ENCODE measurements at places on chromosomes 4 and X.

GRCh38 chr4:111228874-111229273, 606.0 kb upstream of the PITX2 start:
- DNase-seq = no peak

DNA sequence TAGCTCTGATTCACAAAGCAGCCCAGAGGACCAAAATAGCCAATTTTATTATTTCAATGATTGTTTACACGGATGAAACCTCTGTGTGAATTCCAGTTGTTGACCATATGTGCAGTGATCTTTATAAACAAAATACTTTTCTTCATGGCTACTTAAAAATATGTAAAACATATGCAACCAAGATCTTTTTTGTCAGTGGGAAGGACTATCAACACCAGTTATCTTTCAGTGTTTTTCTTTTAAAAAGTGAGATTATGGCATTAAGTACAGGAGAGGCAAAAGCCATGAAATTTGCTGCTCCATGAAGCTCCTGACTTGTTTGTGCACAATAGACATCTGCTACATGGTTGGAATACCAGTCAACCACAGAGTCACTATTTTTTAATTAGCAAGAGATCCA, 184.4 kb downstream of the DKK2 start:
- DNase-seq = no peak

DNA sequence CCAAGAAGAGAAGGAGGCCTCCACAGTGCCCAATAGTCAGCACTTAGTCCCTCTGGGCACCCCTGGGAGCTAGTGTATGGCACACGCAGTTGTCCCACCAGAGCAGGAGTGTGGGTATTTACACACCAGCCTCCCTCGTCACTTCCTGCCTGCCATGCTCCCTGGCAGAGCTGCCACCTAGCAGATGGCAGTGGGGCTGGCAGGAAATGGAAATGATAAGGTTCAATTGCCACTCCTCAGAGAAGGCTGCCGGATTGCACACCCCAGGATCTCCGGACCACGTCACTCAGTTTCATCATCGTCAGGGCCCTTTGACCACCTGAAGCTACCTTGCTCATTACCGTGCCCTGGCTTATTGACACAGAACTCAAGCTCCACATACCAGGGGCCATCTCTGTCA, 173.3 kb upstream of the PSAPL1 start:
- DNase-seq = no peak

DNA sequence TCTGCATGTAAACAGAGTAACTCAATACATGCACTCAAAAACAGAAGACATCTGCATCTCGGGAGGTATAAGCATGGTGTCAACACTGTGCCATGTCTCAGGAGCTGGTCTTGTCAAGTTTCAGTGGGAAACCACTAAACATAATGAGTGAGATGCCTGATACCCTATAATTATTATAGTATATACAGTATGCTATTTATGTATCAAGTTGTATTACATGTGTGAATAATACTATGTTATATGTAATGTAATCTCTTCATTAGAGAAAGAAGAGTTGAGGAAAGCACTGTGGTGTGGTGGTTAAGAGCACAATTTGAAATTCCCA, 2.5 kb downstream of the PPBP start:
- DNase-seq = no peak

DNA sequence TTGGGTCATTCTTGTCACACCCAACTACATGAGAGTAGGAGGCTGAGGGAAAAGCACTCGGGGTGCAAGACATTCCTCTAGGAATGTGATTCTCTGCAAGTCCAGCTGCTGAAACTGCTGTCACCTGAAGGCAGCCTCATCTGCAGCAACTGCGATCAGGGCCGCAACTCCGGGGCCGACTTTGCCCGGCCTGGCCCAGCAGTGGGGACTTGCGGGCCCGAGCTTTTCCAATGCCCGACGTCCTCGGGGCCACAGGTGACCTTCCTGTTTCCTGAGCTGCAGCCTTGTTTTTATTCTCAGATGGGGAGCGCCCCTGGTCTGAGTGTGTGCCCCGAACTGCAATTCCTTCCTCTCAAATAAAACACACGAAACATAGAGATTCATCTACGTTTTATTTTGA, 104.7 kb upstream of the NKX1-1 start:
- DNase-seq = no peak

DNA sequence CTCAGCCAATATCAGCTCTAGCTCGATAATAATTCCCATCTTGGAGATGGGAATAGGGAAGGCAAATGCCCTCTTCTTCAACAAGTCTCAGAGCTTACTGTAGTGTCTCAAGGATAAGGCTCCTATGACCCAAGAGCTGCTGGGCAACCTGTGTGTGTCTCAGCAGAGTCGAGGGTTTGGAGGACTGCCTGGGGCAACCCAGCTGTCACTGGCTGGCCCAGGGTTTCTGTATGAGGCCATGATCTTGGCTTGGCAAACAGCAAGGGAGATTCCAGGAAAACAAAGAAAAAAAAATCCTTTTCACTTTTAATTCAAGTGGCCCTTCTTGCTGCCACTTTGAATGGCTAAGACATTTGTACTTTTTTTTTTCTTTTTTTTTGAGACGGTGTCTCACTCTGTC, 34.4 kb downstream of the TMSB4X start:
- no peak for DNase-seq

- DNase-seq = no peak
These were observed 59.3 kb upstream of the HPSE start for GRCh38 chr4:83393908-83394307.

DNA sequence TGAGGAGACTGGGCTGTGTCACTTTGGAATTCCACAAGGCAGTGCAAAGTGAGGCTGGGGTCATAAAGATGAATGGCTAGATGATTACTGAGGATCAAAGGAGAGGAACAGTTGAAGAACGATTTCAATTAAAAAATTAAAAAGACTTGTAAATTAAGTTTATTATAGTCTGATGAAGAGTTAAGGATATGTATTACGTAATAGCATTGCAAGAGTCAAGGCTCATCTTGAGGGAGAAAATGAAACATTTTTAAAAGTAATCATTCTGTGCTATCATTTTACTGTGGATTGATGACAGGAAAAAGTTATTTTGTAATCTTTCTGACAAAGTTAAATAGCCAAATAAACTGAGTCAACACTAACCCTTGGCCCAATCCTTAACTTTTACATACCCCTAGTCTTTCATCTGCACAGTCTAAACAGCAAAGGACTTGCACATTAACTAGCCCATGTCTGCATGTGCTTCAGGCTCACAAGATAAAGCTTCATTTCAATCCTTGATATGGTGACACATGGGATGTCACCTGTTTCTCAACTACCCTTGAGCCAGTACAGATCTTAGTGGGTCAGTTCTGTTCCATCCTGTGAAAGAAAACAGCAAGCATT, 465.5 kb upstream of the CTSO start:
- no peak for DNase-seq

GRCh38 chr4:56959100-56959499, 18.3 kb downstream of the NOA1 start:
- no peak for DNase-seq

DNA sequence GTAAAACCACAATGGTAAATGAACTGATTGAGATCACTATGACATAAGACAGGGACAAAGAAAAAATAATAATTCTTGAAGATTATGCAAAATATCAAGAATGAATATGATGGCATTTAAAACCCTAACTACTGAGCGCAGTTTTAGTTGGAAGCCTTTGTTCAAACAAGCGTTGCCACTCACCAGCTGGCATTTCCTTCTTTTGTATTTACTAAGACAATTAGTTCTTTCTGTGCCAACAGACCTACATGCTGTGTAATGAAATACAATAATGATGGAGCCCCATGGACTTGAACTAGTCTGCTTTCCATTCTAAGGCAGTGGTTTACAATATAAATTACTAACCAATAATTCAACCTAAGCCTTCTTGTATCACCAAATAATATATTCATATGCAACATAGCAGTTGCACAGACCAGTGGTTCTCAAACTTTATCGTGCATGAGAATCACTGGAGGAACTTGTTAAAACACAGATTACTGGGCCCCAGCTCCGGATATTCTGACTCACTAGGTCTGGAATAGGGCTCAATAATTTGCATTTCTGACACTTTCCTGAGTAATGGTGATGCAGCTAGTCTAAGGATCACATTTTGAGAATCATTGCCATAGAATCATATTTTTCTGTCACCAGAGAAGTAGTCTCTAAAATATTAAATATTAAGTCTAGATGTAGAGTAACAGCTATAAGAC, 196.4 kb upstream of the MAGEB18 start:
- no peak for DNase-seq

DNA sequence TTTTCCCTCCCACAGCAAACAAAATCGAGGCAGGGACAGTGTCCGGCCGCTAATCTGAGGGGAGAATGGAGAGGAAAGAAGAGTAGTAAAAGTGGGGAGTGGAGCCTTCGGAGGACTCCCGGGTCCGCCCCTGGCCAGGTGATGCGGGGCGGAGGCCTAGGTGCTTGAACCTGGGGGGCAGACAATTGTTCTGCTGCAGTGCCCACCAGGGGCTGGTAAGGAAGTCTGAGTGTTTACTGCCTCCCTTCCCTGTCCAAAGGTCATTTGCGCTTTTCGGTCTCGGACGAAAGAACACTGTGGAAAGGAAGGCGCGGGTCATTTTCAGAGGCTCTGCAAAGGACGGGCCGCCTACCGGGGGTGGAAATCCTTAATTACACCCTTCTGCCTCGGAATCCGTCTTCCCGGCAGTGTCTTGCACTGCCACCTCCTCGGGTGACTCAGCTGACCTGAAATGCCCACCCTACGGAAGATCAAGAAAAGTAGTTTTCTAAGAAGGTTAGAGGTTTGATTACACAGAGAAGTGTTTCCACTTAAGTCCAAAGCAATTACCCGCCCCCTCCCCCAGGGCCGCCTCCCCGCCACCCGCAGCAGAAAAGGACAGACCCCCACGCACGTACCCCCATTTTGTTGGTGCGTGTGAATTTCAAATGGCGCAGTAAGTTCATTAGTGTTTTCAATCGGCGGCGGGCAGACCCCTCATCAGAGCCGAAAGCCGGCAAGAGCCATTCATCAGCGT, 99.9 kb upstream of the TENM3 start:
- no peak for DNase-seq

- DNase-seq = no peak
These were observed 1037.0 kb upstream of the SLIT2 start for GRCh38 chr4:19214591-19215186.

GRCh38 chr4:8762951-8763735, 108.5 kb downstream of the HMX1 start:
- no peak for DNase-seq

DNA sequence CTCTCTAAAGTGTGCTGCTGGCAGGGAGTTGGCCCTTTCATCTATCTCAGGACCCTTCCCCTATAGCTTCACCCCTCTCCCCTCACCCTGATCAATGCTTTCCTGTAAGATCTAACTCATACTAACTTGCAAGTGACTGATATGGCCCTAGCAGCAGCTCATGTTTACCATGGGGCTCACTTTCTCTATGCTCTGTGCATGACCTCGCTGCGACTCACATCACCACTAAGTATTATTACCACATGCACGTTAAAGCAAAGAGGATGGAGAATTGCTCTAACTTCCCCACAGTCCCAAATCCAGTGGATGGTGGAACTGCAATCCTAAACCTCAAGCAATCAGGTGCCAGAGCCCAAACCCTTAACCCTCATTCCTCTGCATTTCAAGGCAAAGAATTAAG, 626.6 kb downstream of the MID1IP1 start:
- no peak for DNase-seq

DNA sequence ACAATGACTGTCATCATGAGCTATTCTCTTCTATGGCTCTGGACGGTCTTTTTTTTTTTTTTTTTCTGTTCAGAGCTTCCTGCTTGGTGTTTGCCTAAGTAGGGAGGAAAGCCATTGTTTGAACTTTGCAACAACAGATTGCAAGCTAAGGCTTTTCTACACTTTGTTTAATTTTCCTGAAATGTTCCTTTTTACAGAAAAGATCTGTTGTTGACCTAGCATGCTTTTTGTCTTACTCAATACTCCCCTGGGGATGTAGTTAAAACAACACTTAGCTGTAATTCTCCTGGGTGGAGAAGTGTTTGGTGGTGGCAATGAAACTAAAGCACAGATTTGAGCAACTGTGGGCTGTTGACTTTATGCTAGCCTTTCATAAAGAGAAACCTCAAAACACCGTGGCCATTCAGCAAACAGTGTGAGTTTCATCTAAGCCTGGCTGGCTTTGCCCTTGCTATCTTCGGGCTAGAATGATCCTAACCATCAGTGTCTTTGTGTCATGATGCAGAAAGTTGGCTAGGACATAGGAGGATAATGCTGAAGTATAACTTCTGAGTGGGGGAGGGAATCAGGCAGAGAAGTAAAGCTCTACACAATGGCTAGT, 110.5 kb downstream of the ANXA3 start:
- DNase-seq = no peak

DNA sequence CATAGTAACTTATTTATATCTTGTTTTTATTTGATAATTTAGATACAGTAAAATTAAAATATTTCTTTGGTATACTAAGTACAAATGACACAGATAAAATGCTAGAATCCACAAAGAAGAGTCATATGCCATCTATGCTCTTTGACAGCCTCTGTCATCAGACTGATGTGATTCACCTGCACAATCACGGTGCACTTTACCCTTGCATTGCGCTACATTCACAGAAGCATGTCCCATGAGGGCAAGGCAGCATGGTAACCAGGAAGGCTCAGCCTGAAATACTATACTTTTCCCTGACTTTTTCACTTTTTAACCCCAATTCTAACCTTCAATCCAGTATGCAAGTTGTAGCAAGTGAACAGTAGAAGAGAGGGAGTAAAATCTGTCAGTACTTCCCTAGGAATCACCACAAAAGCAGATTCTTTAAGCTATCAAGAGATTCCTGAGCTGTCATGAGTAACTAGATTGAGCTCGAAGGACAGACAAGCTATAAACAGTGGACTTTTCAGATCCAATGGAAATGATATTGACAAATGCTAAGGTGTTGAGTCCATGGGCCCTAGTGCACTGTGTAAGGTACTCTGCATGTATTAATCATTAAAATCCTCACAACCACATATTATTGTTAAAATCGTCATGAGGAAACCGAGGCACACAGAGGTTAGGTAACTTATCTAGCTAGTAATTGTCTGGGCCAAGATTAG, 14.2 kb downstream of the SEC24D start:
- DNase-seq = no peak

- no peak for DNase-seq
These were observed 41.0 kb upstream of the SH3RF1 start for GRCh38 chr4:169311643-169312365.

DNA sequence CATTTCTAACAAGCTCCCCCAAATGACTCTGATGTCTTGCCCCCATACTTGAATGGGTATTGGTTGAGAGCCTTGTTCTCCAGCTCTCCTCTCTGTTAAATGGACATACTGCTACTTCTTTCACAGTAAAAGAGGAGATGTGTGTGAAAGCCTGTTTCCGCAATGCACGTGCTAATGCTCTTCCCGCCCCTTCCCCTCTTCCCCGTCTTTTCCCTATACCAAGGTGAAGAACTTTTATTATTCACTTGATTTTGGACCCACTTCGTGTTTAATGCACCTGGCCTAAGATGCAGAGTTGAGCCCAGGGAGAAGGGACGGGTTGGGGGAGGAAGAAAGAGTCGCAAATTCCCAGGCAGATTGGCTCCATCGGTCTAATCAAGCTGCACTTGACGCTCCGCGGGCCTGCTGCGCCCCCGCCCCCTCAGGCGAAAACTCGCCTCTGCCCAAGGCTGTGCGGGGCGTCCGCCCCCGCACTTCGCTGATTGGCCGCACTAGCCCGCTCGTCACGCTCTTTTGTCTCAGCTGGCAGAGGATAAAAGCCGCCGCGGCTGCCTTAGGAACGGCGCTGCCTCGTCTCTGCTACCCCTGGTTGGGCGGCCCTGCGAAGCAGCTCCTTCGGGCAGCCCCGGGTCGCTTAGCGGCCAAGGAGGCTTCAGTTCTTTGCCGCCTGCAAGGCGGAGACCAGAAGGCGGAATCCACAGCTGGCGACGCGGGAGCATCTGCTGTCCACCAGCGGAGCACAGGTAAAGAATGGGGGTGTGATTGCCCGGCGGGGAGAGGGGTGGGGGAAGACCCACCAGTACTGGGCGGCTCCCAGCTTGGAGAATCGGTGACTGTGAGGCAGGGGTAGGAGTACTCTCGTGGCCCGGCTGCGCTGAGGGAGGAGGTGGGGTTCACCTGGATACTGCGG, at the start of gene ZCCHC12:
Gene ZCCHC12 (plus strand): TSS at position 562 of the 910 bp plus-strand sequence. CDS start 1,421 bp downstream, outside the sequence.
- DNase-seq = no peak
